ENCODE measurements at places on chromosomes 3 and 15.
A peak's percentile ranks its signal among the peaks of the same experiment; 100 is the strongest.

GRCh38 chr3:154842536-154842935 lies 237.6 kb upstream of the MME start:
- no peak for DNase-seq

GRCh38 chr3:129416415-129416814 lies 12.0 kb downstream of the EFCAB12 start:
- no peak for DNase-seq

DNA sequence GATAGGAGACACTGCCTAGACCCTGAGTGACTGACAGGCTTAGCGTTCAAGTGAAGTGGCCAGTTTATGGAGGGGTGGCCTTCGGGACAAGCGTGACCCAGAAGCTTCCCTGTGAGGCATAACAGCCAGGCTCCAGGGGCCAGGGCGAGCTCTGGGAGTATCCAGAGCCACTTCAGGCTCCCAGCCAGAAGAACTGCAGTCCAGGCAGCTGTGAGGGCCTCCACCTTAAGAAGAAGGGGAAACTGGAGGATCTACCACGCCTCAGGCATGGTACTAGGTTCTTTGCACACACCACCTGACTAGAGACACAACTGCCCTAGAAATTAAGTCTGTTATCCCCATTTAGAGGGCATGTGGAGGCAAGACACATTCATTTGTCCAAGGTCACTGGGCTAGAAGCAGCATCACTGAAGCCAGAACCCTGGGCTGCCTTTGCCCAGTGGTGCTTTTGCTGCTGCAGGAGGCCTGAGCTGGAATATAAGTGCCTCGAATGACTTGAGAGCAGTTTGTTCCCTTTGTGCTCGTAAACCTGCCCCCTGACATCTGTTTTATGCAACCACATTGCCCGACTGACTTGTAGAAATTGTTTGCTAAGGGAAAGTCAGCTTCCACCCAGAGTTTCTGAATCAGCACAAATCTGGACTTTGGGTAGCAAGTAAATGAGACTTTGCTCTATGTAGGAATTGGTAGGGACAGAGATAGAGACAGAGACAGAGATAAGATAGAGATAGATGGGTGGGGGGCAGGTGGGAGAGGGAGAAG lies 23.3 kb downstream of the RASGRF1 start:
- DNase-seq, result no peak

DNA sequence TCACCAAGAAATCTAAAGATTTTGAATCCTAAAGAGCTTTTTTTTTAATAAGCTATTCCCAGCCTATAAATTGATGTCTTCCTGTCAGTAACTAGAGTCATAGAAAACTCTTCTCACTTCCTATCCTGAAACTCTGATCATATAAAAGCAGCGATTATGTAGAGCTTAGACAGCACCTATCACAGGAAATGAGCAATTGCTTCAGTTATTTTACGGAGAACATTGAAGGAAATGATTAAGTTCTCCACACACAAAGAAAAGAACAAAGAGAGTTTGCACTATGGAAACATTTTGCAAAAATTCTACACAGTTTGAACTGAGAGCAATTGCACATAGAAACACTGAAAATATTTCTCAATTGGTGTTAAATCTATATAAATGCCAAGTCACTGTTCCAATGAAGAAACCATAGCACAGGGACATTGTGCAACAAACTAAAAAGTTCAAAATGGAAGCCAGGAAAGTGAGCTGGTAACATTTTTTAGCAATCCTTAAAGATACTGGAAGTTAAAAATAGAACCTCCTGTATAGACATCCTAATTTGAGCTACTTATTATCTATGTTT lies 291.5 kb upstream of the ARHGEF26 start:
- DNase-seq, result no peak

DNA sequence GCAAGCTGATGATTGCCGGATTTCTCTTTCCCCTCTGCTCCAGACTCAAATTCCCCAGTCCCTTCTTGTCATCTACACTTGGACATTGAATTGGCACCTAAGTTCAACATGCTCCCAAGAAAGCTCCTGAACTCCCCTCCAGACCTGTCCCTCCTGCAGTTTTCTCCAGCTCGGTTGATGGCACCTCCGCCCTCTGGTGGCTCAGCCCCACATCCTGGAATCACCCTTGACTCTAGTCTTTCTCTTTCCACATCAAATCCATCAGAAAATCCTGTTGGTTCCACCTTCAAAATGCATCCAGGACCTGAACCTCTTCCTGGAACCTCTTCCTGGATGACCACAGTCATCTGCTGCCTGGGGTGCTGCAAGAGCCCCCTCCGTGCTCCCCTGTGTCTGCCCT lies 60.1 kb downstream of the RASGRF1 start:
- no peak for DNase-seq

GRCh38 chr15:96020133-96020532 lies 310.4 kb upstream of the NR2F2 start:
- DNase-seq, result peak; percentile 32

- DNase-seq, result no peak
Measured at GRCh38 chr3:65888980-65889706, 149.6 kb downstream of the MAGI1 start.

DNA sequence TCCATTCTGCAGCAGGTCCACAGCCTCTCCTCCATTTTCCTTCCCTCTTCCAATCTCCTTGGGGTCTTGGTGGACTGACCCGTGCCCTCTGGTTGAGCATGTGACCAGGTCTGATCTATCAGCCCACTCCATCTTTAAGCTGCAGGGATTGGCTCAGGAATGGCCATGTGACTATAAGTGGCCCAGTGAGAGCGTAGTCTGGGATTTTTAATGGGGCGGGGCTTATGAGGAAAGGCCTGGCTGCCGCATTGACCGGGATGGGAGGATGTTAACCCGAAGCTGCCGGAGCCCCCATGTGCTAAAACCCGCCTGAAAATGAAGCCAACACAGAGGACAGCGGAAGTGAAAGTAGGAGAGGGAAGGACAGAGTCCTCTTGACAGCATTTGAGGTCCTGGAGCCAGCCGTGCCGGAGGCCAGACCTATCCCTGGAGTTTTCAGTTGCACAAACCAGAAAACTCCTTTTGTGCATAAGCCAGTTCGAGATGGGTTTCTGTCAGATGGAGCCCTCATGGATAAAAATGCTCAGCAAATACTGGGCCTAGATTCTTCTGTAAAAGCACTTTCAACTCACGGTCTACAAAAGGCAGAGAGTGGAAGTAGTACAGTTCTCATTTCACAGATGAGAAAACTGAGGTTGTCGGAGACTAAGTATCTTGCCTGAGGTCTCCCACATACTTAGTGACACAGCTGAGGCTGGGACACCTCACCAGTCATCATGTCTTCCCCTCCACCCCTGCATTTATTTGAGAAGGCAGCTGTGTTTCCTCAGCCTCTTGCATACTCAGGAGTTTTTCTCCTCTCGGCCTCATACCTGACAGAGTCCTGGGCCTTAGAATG lies 61.9 kb downstream of the ATP2B2 start:
- peak; percentile 79 for DNase-seq

- DNase-seq, result no peak
Measured at GRCh38 chr3:193095366-193095765, 145.7 kb upstream of the PLAAT1 start.

DNA sequence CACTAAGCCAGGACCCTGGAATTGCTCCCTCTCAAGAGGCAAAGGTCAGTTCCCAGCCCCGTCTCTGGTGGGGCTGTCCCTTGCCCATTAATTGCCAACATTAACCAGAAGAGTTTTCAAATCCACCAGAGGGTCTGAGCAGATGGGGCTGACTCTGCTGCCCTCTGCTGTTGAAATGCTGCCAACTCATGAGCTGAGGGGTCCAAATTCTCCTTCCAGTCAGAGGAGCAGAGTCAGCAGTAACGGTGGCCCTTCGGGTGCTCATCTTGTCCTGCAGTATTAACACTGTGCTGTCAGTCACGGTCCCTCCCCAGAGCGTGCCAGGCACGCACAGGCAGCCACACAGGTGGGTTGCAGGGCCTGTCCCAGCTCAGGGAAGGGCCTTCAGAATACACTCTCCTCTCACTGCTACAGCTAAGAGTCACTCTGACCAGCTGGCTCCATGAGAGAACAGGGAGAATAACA lies 10.7 kb upstream of the SPTBN5 start:
- peak; percentile 69 for DNase-seq

DNA sequence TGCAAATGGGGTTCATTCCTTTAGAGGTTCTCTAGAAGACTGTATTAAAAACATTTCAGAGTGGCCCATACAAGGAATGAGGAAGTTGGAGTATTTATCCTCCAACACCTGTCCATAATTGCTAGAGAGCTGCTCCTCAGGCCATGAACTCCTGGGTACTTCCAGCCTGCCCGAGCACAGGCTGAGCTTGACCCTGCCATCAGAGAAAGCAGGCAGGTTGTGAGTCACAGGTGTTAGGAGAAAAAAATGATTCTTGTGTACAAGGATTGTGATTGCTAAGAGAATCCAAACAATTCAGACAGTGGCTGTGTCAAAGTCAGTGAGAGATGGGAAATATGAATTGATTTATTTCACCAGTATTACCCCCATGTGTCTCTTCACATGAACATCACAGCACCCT lies 156.8 kb upstream of the GADL1 start:
- DNase-seq, result no peak

- no peak for DNase-seq
Measured at GRCh38 chr3:98877132-98877531, 24.4 kb downstream of the DCBLD2 start.

GRCh38 chr3:124410471-124410870 lies 319.8 kb upstream of the UMPS start:
- DNase-seq, result no peak

- no peak for DNase-seq
Measured at GRCh38 chr15:35696767-35697231, 150.8 kb upstream of the DPH6 start.

DNA sequence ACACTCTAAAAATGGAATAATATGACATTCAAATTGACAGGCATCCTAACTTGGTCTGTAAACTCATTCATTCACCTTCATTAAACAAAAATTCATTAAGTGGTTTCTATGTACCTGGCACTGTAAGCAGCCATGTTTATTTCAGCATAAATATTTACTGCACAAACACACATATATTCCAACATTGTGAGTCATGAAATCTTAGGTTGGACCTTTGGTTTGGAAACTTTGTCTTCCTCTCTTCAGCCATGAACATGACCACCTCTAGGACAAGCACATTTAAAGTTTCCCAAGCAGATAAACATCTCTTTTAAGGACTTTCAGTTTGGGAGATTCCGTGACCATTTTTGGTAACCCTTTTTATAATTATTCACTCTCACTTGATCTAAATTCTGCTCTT lies 131.8 kb downstream of the TPRG1 start:
- DNase-seq, result no peak

DNA sequence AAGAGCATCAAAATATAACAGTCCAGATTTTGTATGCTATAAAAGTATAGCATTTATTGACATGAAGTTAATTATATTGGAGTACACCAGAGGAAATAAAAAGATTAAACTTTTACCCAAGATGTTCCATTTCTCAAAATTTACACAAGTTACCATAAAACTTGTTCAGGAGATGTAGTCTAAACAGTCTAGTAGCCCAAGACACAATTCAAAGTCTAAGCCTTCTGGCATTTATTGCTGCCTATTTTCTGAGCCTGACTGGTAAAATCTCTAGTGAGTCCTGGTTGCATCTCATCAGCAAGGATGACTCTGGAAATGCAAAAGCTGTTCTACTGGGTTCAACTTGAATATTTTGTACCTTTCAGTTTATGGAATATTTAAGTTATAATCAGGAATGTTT lies 468.7 kb downstream of the PDCD6IP start:
- DNase-seq, result no peak

DNA sequence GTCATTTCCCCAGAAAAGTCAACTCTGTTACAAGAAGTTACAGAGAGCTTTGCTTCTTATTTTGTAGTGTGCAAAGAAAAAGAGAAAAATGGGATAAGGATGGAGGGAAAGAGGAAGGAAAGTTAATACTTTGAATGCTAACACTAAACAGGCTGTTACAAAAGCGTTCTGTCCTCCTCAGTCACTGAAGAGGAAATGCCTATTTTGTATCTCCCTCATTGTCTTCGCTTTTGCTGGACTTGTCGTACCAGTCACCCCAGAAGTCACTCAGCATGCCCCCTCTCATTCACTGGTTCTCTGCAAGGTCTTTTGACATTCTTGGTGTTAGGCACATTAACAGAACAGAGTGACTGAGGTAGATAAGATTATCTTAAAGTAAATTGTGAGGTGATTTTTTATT lies 129.6 kb downstream of the ALCAM start:
- DNase-seq, result no peak

GRCh38 chr3:162213956-162214355 lies 717.3 kb downstream of the OTOL1 start:
- DNase-seq, result no peak

DNA sequence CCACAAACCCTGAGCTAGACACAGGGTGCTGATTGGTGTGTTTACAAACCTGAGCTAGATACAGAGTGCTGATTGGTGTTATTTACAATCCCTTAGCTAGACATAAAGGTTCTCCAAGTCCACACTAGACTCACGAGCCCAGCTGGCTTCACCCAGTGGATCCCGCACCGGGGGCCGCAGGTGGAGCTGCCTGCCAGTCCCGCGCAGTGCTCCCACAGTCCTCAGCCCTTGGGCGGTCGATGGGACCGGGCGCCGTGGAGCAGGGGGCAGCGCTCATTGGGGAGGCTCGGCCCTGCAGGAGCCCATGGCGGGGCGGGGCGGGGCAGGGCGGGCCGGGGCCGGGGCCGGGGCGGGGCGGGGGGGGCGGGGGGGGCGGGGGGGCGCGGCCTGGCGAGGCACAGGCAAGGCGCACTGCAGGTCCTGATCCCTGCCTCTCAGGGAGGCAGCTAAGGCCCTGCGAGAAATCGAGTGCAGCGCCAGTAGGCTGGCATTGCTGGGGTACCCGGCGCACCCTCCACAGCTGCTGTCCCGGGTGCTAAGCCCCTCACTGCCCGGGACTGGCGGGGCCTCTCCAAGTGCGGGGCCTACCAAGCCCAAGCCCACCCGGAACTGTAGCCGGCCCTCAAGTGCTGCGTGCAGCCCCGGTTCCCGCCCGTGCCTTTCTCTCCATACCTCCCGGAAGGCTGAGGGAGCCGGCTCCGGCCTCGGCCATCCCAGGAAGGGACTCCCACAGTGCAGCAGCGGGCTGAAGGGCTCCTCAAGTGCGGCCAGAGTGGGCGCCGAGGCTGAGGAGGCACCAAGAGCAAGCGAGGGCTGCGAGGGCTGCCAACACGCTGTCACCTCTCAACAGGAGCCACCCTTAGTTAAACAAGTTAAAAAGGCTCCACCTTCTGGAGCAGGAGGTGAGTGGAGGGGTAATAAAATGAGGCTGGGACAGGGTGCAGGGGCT lies 9.8 kb upstream of the TMEM40 start:
- no peak for DNase-seq

GRCh38 chr3:42846685-42847522 lies 28.8 kb downstream of the CYP8B1 start:
- no peak for DNase-seq

DNA sequence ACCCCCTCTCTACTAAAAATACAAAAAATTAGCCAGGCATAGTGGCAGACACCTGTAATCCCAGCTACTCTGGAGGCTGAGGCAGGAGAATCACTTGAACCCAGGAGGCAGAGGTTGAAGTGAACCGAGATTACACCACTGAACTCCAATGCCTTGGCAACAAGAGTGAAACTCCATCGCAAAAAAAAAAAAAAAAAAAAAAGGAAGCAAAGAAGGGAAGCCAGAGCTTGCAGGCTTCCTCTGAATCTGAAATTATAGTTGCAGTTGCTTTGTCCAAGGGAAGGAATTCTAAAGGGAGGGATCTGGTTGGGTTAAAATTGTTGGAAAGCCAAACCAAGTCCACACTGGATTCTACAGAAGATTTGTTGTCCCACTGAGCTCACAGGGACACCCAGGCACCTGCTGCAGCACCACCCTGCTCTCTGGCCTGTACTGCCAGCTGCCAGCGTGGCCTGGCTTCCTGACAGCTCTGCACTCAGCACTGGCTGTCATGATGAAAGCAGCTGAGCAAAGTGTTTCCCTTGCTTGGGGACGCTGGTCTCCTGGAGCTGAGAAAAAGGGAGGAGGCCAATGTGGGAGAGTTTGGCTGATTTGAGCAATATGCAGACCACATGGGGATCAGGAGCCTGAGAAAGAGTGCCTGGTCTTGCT lies 88.8 kb upstream of the HES1 start:
- peak; percentile 94 for DNase-seq
